ENCODE measurements at places on chromosomes 11 and 22. TPM values are rescaled to one million over a fixed set of nuclear protein-coding genes. Genes with fewer than 3 reads are reported as not detected.

ACAD8 gene
- 17.4 TPM for polyA plus RNA-seq

SPI1 gene
- polyA plus RNA-seq, result not detected

NAALAD2 gene
- polyA plus RNA-seq, result not detected

OR51E2 gene
- not detected for polyA plus RNA-seq

DNA sequence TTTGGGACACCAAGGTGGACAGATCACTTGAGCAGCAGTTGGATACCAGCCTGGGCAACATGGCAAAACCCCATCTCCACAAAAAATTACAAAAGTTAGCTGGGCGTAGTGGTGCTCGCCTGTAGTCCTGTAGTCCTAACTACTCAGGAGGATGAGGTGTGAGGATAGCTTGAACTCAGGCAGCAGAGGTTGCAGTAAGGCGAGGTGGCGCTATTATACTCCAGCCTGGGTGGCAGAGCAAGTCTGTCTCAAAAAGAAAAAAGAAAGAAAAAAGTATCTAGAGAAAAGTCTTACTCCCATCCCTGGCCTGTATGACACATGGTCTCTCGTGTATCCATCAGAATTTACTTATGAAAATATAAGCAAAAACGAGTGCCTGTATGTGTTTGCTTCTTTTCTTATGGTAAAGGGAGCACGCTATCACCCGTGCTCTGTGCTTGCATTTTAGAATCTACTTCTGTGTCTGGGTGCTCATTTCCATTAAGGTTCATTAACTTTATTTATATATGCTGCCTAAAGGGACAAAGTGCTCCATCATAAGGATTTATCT lies 15.4 kb upstream of the CPT1A start:
- no peak for DNase-seq

All from BJ (cell line).